A549 treated with Mapracorat at 1 μM for 4 hours (cell line): ENCODE measurements at places on chromosomes 16 and 17. TPM values are rescaled to one million over a fixed set of nuclear protein-coding genes. Genes with fewer than 3 reads are reported as not detected.

The SLC2A4 gene
- total RNA-seq, result 0.28 to 0.57 TPM (median 0.35 TPM) in 5 replicates

The KRT33B gene
- not detected in 5 replicates for total RNA-seq

The LDHD gene
- 0.55 to 1.0 TPM (median 0.82 TPM) in 5 replicates for total RNA-seq

The PIK3R6 gene
- total RNA-seq, result not detected in 5 replicates

The CLEC18C gene
- 0.06 to 0.16 TPM in 2 of 5 replicates, not detected in the others for total RNA-seq
